NCI-H1436 (cell line): ENCODE measurements at places on chromosomes 12 and 14.

- no peak for DNase-seq
Observed at GRCh38 chr14:61607570-61608244, 87.6 kb upstream of the HIF1A start.

- DNase-seq, result no peak
Observed at GRCh38 chr14:66746316-66747006, 238.5 kb downstream of the GPHN start.

- no peak for DNase-seq
Observed at GRCh38 chr12:100365411-100365810, 8.5 kb downstream of the SLC17A8 start.

DNA sequence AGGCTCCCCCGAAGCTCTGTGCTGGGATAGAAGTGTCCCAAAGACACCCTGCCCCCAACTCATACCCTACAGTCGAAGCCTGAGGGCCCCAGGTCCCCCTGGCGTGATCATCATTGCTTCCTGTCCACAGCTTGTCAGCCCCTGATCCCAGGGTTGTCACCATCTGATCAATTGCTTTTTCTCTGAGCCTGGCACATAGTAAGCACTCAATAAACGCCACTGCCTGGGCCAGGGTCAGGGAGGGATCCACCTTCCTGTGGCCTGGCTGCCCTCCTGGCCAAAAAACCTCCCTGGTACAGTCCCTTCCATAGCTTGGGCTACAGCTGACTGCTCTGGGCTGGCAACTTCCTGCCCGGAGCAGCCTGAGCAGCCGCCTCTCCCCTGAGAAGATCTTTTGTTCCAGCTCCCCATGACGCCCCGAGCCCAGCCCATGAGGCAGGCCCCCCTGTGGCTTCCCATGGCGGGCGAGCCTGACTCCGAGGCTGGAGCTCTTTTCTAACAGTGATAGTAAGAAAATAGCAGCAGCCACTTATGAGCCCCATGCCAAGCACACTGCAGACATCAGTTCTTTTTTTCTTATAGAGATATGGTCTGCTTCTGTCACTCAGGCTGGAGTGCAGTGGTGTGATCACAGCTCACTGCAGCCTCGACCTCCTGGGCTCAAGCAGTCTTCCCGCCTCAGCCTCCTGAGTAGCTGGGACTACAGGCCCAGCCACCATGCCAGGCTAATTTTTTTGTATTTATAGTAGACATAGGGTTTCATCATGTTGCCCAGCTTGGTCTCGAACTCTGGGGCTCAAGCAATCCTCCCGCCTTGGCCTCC, 6.5 kb downstream of the SH2B3 start:
- DNase-seq, result no peak

- no peak for DNase-seq
Observed at GRCh38 chr14:100975671-100976070, 72.1 kb upstream of the RTL1 start.

DNA sequence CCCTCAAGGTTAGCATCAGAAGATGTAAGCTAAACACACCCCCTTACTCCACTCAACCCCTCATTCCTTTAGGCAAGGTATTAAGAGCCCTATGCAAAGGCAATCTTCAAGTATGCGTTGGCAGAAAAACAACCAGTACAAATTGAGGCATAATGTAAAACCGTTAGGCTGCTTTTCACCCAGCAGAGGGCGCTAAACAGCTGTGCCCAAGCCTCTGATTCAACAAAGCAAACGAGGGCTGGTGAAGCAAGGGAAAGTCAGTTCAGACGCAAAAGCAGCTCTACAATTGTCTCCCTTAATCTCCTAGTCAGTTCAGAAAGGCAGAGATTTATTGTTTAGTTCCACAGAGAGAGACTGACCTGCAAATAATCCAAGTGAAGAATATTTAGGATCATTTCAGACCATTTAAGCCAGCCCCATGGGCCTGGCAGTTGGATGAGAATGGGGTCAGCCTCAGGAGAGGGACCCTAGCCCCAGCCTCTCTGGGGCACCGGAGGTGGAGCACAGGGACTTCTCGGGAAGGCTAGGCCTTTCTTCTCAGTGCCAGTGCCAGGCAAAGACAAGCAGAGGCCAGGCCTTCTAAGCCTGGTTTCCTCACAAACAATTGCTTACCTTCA, 23.5 kb downstream of the DCAF5 start:
- DNase-seq, result peak; percentile 79

GRCh38 chr12:2294651-2295475, 242.1 kb downstream of the CACNA1C start:
- no peak for DNase-seq

GRCh38 chr12:30108666-30109065, 324.9 kb upstream of the TMTC1 start:
- no peak for DNase-seq

- peak; percentile 92 for DNase-seq
Observed at GRCh38 chr12:131928711-131929580, at the start of gene PUS1. Gene PUS1, plus strand, starts transcription at chr12:131929276. Its CDS starts 447 bp downstream, at chr12:131929723.

DNA sequence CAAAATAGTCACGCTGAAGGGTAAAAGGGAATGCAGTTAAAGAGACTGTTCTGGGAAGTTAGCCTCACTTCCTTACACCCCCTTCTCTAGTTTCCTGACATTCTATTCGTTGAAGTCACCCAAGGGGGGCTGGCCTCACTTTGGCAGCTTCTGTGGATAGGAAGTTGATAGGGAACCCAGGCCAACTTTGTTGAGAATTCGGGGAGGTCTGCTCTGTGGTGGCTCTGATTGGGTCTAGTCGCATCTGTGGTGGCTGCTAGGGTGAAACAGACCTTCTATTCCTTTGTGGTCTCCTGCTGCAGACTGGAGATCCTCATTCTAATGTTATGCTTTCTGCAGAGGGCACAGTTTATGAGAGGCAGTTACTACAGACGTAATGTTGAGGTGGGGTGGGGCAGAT, 28.8 kb upstream of the GZMB start:
- DNase-seq, result no peak

GRCh38 chr14:104686624-104687517, 2.5 kb upstream of the INF2 start:
- no peak for DNase-seq

DNA sequence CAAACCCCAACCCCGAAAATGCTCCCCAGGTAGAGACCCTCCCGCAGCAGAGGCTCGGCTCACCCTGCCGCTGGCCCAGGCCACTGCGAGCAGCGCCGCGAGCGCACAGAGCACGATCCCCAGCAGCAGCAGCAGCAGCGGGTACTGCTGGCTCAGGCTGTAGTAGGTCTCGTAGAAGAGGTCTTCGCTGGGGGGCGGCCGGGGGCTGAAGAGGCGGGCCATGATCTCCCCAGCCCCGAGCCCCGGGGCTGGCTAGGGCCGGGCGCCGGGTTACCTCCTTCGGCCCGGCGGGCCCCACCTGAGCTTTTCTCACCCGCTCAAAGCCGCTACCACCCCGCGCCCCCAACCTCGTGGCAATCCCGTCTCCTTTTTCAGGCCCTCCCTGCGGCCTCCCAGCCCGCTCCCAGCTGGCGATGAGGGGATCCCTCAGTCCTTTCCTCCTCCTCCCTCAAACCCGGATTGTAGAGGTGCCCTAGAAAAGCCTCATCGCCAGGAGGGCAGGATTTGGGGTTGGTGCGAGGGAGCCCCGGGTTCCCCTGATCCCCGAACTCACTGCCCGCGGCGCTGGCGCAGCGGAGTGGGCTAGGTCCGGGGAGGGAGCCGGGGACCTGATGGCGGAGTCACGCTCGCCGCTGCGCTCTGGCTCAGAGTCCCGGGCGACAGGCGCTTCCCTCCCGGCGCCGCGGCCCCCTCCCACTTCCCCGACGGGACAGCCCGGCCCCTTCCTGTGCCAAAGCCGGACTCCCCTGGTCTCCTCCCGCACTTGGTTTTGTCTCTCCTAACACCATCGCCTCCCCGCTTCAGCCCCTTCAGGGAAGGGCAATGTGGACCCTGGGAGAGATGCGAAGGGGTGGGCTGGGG, at the start of gene ADCY4:
ADCY4 (minus strand) TSS at position 641 of the 861 bp plus-strand sequence; CDS start at position 222, 419 bp downstream.
- no peak for DNase-seq

DNA sequence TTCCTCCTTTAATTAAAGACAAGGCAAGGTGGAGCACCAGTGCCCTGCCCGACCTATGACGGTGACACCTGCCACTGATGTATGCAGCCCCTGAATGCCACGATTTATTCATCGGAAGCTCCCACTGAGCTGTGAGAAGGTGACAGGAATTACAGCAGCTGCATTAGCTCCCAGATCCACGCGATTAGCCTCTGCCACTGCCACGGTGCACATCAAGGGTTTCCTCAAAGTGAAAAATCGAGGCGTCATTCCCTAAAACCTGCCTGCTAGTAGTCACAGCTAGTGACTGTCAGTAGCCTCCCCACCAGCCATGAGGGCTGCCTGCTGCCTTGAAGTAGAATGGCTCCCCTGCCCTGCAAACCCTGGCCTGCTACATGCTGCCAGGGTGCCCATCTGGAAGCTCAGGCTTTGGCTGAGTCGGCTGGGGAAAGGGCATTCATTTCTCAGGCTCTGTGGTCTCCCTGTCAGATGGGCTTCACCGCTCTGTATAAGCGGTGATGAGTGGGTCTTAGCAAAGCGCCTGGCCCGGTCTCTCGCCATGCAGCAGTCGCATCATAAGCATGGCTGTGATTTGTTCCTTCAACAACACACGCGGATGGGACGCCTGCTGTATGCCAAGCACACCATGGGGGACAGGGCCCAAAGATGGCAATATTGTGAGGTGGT, 8.2 kb upstream of the BCL11B start:
- DNase-seq, result no peak

DNA sequence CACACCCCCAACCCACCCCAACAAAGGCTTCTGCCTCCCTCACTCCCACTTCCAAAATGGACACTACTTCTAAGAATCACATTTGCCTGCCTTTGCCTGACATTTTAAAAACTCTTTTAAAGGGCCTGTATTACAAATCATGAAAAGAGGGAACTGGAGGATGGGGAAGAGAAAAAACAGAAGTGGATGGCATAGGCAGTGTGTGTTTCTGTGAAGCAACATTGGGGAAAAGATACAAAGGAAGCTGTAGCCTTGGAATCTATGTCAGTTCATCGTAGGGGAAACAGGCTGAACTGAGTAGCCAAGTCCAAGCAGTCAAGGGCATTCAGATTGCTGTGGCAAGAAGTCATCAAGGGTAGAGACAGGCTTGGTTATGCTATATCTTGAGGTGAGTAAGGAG, 273.9 kb downstream of the BTG1 start:
- DNase-seq, result no peak

- peak; percentile 47 for DNase-seq
Observed at GRCh38 chr12:97748298-97748697, 285.7 kb downstream of the RMST start.

DNA sequence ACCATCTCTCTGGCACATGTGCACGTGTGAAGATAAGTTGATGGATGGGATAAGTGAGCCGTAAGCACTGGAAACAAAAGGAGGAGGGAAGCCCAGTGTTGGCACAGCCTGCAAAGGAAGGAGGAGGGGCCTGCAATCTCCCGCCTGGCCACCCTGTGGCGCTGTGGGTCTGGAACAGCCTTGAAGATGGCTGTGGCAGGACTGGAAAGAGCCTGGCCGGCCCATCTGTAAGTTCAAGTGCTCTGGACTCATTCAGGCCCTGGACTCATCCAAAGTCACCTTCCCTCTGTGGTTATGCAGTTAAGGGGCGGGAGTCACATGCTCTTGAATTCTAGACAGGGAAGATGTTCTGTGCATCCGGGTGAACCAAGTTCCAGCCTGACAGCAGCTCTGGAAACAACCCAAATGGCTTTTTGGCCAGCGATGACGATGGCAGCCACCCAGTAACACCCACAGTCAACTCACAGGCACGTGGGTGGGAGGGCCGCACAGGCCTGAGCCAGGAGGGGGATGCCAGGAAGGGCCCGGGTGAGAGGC, 50.4 kb downstream of the CHGA start:
- DNase-seq, result no peak

GRCh38 chr12:47190271-47190750, 110.6 kb upstream of the AMIGO2 start:
- no peak for DNase-seq

DNA sequence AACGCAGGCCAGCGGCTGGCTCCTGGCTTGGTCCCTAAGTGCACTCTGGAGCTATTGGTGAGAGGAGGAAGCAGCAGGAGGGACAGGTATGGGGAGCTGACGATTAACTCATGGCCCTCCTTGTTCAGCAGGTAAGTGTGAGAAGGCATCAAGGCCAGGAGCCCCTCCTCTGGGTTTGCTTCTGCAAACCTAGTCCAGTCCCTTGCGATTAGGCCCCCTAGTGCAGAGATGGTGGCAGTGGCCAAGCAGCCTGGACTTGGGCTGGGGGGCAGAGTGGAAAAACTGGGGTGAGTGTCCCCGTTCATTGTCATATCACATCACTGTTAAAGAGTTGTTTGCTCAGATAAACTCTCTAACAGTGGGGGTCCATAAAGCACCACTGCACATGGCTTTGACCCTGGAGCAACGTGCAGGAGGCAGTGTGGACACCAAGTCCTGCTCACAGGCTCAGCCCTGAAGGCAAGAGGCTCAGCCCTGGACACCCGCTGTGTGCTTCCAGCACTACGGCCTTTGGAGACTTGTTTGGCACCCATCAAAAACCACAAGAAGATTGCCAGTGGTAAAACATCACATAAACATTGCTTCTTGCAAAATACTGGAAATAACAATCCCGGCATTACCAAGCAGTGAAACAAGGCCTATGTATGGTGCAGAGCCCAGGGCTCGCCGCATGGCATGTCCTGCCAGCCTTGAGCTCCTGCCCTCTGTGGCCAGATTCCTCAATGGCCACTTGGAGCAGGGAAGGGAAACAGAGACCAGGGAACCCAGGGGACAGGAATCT, 184.3 kb upstream of the RTL1 start:
- DNase-seq, result no peak

DNA sequence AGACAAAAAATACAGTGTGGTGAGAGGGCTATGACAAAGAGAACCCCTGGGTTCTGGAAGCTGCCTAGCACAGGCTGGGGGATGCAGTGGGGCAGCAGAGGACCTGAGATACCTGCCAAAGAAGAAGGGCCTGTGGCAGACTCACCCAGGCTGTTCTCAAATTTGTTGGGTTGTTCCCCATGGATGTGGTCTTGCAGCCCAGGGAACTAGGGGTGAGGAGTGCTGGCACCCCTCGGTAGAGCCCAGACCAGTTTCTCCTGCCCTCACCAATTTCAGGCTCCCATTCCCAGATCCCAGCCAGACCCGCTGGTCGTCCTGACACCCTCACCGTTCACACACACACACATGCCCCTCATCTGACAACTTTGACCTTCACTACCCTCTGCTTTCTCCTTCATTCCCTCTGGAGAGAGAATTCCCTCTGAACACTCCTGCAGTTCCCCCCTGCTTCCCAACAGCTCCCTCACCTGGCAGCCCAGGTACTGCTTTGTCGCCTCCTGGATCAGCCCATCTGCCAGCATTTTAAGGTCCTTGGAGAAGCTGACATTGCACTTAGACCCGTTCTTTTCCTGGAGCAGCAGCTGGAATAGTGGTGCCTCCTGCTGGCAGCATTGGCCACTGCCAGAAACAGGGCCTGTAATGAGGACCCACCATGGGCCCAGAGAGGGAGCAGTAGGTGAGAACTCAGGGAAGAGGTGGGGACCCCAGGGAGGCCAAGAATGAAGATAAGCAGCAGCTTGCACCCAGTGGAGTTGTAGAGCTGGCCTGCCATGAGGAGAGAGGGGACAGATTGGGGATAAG, 5.9 kb upstream of the GDF11 start:
- DNase-seq, result peak; percentile 63

- no peak for DNase-seq
Observed at GRCh38 chr14:34461334-34462131, 507 bp downstream of the SPTSSA start.
